ENCODE measurements at places on chromosomes 7 and 10.
A peak's percentile ranks its signal among the peaks of the same experiment; 100 is the strongest.

- DNase-seq: no peak
These were observed 13.7 kb upstream of the HOXA13 start for GRCh38 chr7:27213433-27214238.

DNA sequence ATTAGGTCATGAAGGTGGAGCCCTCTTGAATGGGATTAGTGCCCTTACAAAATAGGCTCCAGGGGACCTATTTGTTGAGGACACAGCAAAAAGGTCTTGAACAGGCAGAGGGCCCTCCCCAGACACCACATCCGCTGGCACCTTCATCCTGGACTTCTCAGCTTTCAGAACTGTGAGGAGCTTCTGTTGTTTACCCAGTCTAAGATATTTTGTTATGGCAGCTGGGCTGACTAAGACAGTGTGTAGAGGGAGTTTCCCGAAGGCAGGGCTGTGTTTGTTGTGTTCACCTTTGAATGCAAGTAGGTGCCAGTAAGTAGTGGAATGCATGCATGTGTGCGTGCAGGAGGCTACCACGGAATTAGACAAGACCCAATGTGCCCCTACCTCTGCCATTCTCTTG is 106.7 kb downstream of the PTPRE start:
- DNase-seq: no peak

DNA sequence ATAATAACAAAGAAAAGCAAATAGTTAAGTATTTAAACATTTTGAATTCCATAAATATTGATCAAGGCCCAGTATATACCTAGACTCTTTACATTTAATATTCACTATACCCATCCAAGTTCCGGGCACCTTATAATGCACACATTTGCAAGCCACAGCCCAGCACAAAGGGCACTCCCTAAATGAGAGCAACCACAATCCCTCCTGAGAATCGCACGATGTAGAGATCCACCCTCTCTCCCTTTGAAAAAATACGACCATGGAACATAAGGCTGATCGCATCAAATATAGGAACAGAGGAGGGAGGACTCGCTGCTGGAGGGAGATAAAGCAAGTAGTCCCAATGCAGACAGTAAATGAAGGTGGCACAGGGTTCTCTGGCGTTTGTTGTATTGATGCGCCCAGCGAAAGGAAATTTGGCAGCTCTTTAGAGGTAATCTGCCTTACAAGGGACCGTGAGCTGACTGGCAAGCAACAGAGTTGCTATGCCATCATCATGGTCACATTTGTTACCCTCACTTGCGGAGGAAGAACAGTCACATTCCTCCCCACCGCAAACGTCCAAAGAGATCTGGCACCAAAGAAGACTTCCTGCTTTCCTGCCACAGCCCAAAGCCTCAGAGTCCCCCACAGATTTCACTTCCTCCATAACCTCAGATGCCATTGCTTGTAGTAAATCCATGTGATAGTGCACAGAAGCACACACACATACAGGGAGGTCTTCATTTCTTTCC is 16.1 kb upstream of the TAS2R40 start:
- DNase-seq: peak; percentile 21

DNA sequence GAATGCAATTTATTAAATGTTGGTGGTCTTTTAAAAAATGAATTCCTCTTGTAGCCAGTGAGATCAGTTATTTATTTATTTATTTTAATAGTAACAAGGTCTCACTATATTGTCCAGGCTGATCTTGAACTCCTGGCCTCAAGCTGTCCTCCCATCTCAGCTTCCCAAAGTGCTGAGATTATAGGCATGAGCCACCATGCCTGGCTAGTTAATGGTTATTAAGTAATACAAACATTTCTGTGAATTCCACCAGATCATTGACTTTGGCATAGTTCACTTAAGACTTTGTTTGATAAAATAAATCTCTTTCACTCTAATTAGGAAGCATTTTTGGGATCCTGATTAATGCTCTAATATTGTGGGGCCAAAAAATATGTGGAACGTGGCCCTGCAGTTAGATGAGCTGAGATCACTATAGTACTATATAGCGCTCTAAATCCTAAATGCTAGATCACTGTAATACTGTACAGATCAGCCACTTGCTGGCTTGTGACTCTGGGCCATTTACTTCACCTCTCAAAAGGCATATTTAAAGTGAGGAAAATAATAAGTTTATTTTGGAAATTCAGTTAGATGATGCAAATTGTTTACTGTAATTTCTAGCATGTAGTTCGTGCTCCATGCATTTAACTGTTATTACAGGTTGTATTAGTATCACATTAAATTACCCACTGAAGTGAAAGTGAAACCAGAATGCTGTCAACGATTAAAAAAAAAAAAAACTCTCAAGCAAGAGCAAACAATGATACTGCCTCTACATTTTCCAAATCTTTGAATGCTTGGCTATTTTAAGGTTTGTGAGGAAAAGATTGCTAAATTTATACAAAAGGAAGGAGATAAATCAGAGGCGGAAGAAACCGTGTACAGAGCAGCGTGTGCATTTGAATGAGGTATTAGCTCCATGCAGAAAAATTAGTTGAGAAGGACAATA is 15.9 kb upstream of the FAS start:
- no peak for DNase-seq

DNA sequence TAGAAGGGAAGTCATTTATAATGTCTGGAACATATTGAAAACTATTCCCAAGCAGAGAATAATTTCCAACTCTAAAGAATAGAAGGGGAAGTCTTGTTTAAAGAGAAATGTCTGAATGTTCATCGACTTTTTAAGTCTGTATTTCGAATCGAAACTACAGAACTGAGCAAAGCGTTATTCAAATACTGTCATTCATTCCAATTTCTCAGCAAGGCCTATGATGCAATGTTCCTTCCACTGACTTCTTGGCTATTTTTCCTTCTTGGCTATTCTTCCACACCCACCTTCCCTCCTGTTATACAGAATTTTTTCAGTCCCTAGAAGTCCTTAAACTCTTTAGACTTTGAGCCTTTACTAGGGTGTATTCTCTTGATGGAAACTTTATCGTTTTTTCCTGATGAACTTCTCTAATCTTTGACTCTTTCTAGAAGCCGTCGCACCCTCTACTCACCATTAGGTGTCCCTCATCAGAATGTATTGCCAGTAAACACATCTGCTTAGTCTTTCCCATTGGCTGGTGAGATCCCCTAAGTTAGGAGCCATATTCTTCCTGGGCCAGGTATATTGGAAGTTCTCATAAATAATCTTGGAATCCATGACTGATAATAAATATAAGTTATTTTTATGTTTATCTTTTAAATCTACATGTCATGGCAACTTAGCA is 235.7 kb upstream of the CCDC6 start:
- DNase-seq: no peak

GRCh38 chr10:24723386-24723787 is 300 bp downstream of the ARHGAP21 start:
- peak; percentile 24 for DNase-seq

GRCh38 chr7:144738708-144739314 is 97.0 kb downstream of the TPK1 start:
- DNase-seq: peak; percentile 47

DNA sequence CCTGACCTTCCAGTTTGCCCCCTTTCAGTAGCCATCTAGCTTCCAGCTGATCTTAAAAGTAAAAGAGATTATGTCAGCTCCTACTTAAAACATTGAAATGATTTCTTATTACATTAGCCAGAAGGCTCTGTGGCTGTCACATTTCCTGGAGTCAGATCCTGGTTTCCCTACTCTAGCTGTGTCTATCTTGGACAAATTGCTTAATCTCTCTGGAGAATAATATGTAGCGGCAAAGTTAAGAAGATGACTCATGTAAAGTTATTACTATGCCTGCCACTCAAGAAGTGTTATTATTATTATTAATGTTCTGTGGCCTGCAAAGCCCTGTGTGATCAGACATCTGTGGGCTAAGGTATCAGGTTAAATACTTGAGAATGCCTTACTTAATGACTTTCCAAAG is 107.2 kb downstream of the RUNDC3B start:
- DNase-seq: no peak
